Right atrium auricular region (tissue), 2 donors: ENCODE measurements at places on chromosomes 5 and 9.
A peak's percentile ranks its signal among the peaks of the same experiment; 100 is the strongest.

DNA sequence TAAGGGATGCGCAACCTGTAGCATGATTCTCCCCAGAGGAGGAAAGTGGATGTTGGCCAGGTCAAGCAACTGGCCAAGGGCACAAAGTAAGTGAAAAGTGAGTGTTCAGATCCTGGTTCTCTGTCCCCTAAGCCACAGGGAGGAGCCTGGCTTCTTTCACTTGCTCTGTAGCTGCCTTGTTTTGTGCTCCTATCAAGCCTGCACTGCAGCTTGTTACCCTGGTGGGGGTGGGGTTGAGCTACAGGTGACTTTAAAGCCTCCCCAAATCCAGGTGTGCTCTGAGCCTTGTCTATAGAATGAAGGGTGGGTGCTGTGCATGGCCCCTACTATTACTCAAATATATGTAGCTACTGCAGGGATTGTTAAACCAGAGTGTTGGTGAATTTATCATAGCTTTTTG is 32.9 kb downstream of the RALGPS1 start:
- no peak overlapping the region for H3K27ac ChIP-seq
- no peak overlapping the region for H3K4me3 ChIP-seq
- H3K36me3 ChIP-seq = no peaks in the 10 kb centered on the region
- peak; percentile 52 for DNase-seq
- no peaks in the 10 kb centered on the region for H3K27me3 ChIP-seq

- no peak overlapping the region for H3K27ac ChIP-seq
- H3K27me3 ChIP-seq = no peaks in the 10 kb centered on the region
- DNase-seq = no peak
- no peaks in the 10 kb centered on the region for H3K4me1 ChIP-seq
Observed at GRCh38 chr5:111774525-111774924, 17.5 kb upstream of the NREP start.

DNA sequence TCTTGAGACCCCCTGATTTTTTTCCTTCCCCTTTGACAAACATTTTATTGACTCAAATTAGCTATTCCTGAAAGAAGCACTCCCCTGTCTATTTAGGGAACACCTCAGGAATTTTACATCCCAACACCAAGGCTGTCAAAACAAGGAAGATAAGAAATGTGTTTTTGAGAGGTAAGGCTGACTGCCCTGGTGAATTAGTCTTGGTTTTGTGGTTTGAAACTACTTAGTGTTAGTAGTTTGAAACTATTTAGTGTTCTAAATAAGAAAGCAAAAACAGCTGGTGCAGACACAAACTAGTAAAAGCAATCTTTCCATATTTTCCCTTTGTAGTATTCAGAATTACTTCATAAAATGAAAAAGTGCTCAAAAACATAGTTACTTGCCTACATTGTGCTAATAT is 120.7 kb downstream of the PCSK1 start:
- H3K36me3 ChIP-seq = no peaks in the 10 kb centered on the region
- no peaks in the 10 kb centered on the region for H3K4me1 ChIP-seq
- H3K27me3 ChIP-seq = no peaks in the 10 kb centered on the region
- DNase-seq = no peak
- no peak overlapping the region for H3K27ac ChIP-seq

GRCh38 chr5:160494451-160494850 is 72.8 kb downstream of the PTTG1 start:
- H3K27me3 ChIP-seq = no peaks in the 10 kb centered on the region
- H3K4me3 ChIP-seq = no peak overlapping the region
- no peaks in the 10 kb centered on the region for H3K36me3 ChIP-seq
- no peak overlapping the region for H3K27ac ChIP-seq
- no peaks in the 10 kb centered on the region for H3K4me1 ChIP-seq
- no peak for DNase-seq

DNA sequence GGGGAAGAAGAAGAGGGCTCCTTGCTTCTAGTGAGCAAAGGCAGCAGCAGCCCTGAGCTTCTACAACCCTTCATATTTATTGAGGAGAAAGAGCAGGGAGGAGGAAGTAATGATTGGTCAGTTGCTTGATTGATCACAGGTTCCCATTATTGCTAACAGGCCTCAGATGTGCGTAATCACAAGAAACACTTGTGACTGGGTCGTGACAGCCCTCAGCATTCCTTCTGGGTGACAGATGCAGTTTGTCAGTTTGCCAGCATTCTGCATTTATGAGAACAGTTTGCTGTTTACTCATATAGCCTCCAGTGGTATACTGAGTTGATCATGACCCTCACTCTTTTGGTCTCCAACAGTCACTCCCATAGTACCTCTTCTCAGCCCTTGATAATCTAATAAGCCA is 111.5 kb upstream of the TNC start:
- no peaks in the 10 kb centered on the region for H3K36me3 ChIP-seq
- H3K27ac ChIP-seq = no peak overlapping the region
- H3K4me1 ChIP-seq = no peaks in the 10 kb centered on the region
- DNase-seq = no peak

- H3K36me3 ChIP-seq = no peaks in the 10 kb centered on the region
- H3K4me1 ChIP-seq = no peaks in the 10 kb centered on the region
- no peak overlapping the region for H3K4me3 ChIP-seq
- H3K27ac ChIP-seq = no peak overlapping the region
Observed at GRCh38 chr5:99308131-99308530, 379.3 kb upstream of the CHD1 start.

DNA sequence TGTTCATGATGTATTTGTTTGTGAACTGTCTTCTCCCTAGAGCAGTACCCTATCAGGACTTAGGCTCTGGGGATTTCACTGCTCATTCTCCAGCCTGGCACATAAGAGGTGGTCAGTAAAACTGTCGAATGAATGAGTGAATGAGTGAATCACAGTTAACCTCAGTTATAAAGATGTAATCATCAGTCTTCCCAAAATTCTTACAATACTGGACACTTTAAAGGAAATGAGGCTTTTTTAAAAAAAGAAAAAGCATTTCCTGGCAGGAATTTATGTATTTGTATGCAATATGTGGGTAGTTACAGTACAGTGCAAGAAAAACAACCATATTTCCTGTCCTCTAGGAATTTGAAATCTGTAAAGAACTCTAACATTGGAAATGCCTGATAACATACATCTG is 59.6 kb downstream of the RAI14 start:
- no peak overlapping the region for H3K27ac ChIP-seq
- no peaks in the 10 kb centered on the region for H3K27me3 ChIP-seq
- H3K4me1 ChIP-seq = no peaks in the 10 kb centered on the region
- H3K36me3 ChIP-seq = no peaks in the 10 kb centered on the region
- no peak for DNase-seq

DNA sequence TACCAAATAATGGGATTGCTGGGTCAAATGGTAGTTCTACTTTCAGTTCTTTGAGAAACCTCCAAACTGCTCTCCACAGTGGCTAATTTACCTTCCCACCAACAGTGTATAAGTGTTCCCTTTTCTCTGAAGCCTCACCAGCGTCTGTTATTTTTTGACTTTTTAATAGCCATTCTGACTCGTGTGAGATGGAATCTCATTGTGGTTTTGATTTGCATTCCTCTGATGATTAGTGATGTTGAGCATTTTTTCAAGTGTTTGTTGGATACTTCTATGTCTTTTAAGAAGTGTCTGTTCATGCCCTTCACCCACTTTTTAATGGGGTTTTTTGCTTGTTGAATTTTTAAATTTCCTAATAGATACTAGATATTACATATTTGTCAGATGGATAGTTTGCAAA is 28.4 kb upstream of the SUSD1 start:
- no peak overlapping the region for H3K27ac ChIP-seq
- H3K36me3 ChIP-seq = peaks cover 6% of the 10 kb centered on the region
- H3K27me3 ChIP-seq = no peaks in the 10 kb centered on the region

DNA sequence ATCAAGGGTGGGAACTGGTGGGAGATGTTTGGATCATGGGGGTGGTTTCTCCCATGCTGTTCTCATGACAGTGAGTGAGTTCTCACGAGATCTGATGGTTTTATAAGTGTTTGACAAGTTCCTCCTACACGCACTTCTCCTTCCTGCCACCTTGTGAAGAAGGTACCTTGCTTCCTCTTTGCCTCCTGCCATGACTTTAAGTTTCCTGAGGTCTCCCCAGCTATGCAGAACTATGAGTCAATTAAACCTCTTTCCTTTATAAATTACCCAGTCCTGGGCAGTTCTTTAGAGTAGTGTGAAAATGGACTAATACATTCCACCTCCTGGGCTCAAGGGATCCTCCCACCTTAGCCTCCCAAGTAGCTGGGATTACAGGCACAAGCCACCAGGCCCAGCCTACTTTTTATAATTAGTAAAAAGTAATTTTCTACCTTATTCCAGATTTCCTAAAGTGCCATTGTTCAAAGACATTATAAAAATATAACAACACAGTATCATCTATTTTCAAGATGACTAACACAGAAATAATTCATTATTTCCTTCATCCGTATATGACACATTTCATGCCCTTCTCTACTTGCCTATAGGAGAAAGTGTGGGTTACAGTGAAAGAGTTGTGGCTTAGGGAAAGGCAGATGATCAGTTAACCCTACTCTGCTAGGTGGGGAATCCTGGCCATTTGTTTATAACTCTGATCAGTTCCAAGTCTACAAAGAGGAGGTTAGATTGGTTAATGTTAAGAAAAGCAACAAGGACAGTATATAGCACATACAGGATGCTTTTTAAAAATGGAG is 99.9 kb downstream of the TTC39B start:
- no peaks in the 10 kb centered on the region for H3K36me3 ChIP-seq
- H3K4me3 ChIP-seq = no peak overlapping the region
- H3K4me1 ChIP-seq = peaks cover 13% of the 10 kb centered on the region
- DNase-seq = no peak
- no peaks in the 10 kb centered on the region for H3K27me3 ChIP-seq
